ENCODE measurements at places on chromosomes 11 and 22.

DNA sequence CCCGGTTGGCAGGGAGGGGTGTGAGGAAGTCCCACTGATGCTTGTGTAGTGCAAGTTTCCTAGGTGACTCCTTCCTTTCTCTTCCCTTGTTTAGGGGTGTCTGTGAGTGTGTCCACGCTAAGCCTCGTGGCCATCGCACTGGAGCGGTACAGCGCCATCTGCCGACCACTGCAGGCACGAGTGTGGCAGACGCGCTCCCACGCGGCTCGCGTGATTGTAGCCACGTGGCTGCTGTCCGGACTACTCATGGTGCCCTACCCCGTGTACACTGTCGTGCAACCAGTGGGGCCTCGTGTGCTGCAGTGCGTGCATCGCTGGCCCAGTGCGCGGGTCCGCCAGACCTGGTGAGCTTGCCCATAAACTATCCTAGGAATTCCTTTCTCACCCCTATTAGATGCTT lies 10.4 kb downstream of the CCKBR start:
- DNase-seq: no peak

DNA sequence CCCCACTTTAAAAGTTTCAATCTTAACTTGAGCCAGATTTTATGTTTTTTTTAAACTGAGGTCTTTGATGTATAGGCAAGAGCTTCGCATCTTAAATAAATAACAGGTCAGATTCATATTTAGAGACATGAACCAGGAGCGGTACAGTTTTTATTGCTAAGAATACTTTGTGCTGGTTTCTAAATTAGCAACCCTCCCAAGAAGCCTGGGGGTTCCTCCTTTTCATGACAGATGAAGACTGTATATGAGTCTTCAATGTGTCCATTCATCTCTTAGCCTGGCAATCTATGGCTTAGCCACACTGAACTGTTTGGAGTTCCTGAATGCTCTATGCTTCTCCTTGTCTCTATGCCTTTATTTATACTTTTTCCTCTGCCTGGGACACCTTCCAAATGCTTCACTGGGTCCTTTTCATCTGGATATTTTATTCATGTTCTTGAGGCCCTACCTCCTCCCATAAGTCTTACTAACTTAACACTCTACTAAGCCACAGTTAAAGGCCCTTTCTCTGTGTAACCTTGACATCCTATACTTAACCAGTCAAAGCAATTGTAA lies 338.6 kb downstream of the INSC start:
- DNase-seq: no peak

- DNase-seq: no peak
Measured at GRCh38 chr11:61447601-61448551, 18.0 kb downstream of the SDHAF2 start.

- no peak for DNase-seq
Measured at GRCh38 chr11:111733016-111733415, 33.2 kb downstream of the PPP2R1B start.

DNA sequence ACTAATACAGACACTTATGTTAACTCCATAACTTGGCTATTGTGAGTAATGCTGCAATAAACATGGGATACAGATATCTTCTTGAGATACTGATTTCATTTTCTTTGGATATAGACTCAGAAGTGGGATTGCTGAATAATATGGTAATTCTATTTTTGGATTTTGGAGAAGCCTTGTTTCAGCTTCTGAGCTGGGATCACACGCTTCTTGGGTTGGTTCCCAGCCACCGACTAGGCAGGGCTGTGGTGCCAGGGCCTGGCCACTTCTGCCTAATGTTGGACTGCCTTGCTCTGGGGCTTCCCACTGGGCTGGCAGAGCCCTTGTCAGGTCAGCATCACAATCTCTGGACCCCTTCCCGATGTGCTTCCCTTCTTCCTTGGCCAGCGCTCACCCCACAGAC lies 14.0 kb upstream of the MCHR1 start:
- DNase-seq: no peak

- DNase-seq: no peak
Measured at GRCh38 chr11:67544616-67545242, 21.5 kb upstream of the CABP2 start.

DNA sequence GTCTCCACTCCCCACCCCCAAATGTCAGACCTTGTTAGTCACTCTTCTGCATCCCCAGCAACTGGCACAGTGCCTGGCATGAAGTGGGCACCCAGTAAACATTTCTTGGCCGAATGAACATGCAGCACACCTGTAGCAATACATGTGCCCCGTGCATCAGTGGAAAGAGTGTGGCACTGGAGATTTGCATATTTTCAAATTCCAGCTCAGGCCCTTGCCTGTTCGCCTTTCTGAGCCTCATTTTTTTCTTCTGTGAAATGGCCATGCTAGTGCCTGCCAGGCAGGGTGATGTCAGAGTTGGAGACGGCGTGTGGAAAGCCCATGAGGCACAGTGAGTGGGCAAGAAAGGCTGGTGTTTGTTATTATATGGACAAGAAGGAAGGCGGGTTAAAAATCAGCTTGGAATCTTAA lies 38.7 kb downstream of the CD82 start:
- DNase-seq: no peak

DNA sequence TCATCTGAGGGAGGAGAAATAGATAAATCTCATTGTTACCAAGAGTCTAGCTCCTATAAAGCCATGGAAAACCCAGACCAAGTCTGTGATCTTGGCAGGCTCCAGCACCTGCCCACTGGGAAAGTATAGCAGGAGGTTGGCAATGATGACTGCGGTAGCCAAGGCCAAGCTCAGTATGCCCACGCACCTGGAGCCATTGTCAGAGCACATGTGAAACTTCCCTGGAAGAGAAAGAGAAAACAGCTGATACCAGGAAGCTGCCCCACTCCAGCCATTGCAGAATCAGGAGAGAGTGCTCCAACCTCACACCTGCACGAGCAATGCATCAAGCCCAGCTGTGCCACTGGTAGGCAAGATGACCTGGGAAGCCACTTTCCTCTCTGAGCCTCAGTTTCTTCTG lies 62.2 kb upstream of the HEPHL1 start:
- no peak for DNase-seq

DNA sequence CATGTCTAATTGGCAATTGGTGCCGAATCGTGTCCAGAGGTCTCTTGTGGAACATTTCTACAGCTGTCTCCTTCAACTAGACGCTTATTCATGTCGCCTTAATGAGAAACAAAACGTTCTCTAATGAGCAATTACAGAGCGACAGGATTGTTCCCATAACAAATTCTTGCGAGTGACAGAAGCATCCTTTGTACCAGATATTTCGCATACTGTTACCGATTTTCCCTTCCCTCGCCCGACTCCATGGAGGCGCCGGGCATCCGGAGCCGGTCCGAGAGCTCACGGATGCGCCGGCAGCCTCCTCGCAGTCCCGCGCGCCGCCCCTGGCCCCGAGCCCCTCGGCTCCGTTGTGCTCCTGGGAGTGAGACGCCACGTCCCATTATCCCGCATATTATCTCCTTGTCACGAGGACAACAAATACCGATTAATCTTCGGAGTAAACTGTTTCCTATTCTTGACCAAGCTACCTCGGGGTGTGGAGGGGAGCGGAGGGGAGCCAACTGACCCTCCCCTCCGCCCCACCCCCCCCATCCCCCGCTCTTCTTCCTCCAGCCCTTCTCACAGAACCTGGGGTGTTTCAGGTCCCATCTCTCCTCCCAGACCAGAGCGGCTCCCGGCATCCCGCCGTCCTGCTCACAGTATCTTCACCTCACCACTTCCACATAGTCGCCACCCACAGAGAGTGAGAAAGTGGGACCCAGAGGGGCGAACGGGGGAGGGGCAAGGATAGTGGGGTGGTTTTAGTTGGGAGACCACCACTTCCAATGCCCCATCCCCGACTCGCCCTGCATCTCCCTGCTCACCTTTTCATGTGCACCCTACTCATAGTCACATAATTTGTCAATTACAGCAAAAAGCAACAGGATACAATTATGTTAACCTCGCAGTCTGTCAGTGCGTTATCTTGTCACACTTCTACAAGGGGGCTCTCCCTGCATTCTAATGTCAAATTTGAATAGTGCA lies 11.4 kb downstream of the PAX6 start:
- DNase-seq: no peak

- DNase-seq: no peak
Measured at GRCh38 chr11:12291313-12291712, 86.1 kb upstream of the PARVA start.

DNA sequence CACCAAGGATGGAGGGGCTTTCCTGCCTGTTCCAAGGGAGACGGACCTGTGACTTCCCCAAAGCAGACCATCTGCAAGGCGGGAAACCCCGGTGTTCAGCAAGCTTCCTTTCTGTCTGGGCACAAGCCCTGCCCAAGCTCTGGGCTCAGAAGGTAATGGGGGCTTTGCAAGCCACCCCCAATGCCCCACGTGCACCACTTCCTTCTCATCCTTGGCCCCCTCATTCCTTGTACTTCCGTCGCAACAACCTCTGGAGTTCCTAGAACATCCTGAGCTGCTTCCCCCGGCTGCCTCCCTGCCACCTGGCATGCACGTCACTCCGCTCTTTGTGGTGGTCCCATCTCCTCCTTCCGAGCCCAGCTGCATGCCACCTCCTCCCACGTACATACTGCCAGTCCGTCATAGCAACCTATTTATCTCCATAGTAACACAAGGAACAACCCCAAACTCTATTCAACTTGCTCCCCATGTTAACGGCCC lies 3.9 kb downstream of the MYEOV start:
- DNase-seq: no peak

- no peak for DNase-seq
Measured at GRCh38 chr11:72218251-72218745, 1.7 kb downstream of the FOLR2 start.

DNA sequence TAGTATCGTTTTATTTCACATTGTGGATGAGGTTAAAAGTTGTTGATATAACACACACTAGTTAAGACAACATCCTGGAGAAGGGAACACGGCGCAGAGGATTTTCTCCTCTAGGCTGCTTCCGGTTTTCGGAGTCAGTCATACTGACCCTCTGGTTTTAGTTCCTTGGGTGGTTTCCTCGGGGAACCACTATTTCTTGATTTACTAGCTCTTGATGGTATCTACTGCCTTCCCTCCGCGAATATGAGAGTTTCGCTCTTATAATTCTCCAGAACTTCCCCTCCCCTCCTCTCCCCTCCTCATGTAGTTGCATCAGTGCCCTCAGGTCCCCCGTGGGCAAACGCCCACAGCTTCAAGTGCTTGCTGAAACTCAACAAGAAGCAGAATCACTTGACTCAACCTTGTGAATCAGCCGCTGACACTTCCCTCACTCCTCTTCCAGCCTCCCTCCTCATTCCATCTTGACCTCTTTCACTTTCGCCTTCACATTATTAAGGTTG lies 15.9 kb upstream of the APOBEC3A start:
- peak; percentile 45 for DNase-seq

- peak; percentile 80 for DNase-seq
Measured at GRCh38 chr22:36977947-36978660, 41.1 kb downstream of the TST start.

GRCh38 chr11:2196970-2197770 lies 25.6 kb upstream of the TH start:
- DNase-seq: peak; percentile 35

GRCh38 chr11:1739576-1739975 lies 10.8 kb downstream of the IFITM10 start:
- DNase-seq: no peak

DNA sequence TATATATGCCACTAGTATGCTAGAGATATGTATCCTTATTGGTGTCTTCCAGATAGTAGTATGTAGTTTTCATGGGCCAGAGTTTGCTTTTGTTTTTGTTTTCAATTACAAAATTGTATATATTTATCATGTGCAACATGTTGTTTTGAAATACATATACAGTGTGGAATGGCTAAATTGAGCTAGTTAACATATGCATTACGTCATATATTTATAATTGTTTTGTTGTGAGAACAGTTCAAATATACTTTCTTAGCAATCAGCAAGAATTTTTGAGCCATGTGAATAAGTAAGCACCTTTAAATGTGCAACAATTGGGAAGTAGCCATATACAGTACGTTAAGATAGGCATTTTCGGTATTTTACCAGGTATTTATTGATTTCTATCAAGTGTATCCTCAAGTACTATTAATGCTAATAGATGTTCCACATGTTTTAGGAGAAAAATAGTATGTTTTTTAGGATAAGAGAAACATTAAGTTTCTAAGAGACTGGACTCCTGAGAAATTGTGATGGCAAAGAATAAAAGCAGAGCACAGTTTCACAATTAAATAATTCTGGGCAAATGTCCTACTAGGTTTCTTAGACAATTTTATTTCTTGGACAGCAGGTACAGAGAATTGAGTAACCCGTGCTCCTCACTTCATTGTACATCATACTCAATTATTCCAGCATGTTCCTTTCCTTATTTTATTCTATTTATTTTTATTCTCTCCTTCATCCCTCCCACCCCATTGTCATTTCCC lies 60.5 kb upstream of the SLC5A12 start:
- DNase-seq: no peak

GRCh38 chr11:12862696-12863469 lies 146.2 kb upstream of the RASSF10 start:
- DNase-seq: no peak

DNA sequence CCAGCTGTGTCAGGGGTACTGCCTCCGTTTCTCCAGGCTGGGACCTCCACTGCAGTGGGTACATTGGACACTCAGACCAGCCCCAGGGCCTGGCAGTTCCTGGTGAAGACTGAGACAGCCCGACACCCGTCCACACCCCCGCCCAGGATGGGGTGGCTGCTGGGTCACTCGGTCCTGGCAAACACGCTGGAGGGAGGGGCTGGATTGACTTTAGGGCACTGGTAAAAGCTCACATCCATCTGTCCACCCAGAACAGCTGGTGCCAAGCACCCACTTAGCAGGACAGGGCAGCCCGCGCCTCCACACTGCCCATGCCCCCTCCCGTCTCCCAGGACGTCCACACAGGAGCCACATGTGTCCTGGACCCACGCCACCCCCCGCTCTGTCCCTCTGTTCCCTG lies 10.7 kb upstream of the TBX1 start:
- no peak for DNase-seq

GRCh38 chr11:118791111-118791960 lies at the start of gene DDX6:
DDX6 (minus strand) TSS chr11:118791164; CDS start chr11:118786251, 4,913 bp downstream.
- DNase-seq: peak; percentile 75

DNA sequence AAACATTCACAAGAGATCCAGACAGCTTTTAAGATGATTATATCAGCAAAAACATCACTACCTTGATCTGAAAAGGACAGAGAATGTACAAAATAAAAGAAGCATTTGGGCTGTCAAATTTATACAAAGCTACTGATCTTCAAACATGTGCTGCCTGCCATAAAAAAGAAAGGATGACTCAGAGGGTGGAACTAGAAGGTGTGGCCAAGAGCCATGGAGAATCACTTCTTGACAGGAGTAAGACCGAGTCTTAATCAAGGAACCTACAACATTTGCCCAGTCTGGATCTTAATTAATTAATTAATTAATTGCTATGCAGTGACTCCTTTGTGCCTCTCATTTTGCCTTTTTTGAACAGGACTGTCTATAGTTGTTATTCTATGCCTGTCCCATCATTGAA lies 33.2 kb downstream of the C11orf96 start:
- DNase-seq: no peak

DNA sequence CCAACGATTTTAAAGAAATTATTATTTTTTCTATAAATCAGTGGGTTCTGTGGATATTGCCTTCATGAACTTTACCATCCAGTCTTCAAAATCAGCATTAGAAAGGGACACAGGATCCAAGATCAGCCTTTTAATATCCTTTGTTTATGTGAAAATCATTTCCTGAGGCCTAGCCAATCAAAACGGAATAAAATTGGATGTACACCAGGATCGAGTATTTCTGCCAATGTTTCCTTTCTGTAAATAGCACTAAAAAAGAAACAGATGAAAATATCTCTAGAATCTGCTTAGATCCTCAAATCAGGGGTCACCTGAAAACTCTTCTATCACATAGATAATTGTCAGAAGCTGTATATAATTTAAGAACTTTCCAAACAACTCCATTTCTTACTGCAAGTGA lies 1598.5 kb downstream of the LRRC4C start:
- no peak for DNase-seq

All from stimulated activated CD4-positive, alpha-beta T cell treated with anti-CD3 and anti-CD28 coated beads, Interleukin-1b, Interleukin-23, amount 100 ng/mL, for 1 hour (primary cell).